ENCODE measurements at places on chromosomes 5 and 9.

DNA sequence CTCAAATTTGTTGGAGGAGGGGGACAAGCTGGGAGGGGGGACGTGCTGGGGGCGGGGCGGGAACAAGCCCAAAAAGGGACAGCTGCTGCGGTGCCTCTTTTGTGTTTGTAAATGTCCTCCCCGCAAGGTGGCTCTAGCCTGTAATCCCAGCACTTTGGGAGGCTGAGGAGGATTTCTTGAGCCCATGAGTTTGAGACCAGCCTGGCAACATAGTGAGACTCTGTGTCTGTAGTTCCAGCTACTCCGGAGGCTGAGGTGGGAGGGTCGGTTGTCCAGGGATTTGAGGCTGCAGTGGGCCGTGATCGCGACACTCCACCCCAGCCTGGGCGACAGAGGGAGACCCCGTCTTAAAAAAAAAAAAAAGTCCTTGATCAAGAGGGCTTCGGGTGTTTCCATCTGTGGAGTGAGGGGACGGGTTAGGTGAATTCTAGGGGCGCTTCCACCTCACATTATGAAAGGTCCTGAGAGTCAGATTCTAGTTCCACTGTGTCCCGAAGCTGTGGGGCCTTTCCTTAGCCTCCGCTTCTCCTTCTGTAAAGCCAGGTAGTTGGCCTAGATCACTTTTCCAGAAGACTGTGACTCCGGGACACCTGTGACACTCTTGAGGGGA is 779 bp upstream of the CTNNA1 start:
- no peak for DNase-seq

- no peak for DNase-seq
These were observed 12.8 kb upstream of the CLIC3 start for GRCh38 chr9:137009217-137009616.

- no peak for DNase-seq
These were observed 58.9 kb downstream of the AUH start for GRCh38 chr9:91302831-91303230.

GRCh38 chr5:112294126-112294525 is 125.0 kb downstream of the EPB41L4A start:
- no peak for DNase-seq

DNA sequence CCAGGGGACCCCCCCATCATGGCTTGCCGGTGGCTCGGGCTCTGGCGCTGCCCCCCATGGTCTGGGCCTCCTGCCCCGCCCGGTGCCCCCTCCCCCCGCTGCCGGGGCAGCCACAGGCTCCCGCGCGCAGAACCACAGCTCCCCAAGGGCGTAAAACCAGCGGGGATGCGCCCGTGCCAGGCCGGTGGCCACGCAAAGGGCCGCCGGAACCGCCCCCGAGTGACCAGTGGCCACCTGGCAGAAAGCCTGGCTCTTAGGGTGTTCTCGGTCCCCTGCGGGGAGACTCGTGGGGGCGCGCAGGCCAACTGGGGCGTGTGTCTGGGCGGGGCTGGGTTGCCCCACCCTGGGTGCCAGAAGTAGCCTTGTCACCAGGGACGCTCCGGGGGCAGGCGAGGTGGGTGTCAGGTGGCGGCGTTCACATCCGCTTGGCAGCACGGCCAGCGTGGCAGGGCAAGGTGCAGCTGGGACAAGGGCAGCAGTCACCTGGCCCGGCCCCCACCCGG is 515 bp upstream of the AGPAT2 start:
- no peak for DNase-seq

DNA sequence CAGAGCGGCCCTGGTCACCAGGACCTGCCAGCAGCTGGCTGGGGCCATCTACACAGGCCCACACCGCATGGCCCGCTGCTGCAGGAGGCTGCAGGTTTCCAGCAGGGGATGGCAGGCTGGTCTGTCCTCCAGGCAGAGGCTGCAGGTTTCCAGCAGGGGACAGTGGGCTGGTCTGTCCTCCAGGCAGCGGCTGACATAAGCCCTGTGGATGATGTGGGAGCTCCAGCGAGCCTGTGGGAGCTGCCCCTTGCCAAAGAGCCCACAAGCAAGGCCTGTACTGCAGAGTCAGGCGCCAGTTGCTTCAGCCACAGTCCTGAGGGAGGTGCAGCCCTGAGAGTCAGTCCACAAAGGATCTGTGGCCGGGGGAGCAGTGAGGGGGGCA is 18.5 kb downstream of the TPPP start:
- no peak for DNase-seq

- DNase-seq: no peak
These were observed 38.7 kb upstream of the PTGS1 start for GRCh38 chr9:122332083-122332482.

DNA sequence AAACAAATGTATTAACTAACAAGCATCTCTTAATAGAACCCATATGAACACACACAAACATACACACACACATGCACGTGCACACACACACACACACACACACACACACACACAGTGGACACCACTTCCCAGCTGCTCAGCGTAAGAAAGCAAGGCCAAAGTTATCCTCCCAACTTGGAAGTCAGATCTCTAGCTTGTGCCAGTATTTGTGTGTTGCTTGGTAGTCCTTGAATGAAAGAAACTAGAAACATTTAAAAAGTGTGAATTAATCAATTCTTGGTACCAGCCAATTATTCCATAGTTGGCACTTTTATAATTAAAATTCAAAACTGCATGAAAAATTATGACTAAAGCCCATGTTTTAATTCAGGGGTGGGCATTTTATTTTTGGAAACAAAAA is 178.1 kb downstream of the TMEM161B start:
- DNase-seq: no peak

Measured in CD4-positive, alpha-beta T cell treated with Interleukin-15 for 1 hour (primary cell).